ENCODE measurements at places on chromosomes 12 and 14.
A peak's percentile ranks its signal among the peaks of the same experiment; 100 is the strongest.

DNA sequence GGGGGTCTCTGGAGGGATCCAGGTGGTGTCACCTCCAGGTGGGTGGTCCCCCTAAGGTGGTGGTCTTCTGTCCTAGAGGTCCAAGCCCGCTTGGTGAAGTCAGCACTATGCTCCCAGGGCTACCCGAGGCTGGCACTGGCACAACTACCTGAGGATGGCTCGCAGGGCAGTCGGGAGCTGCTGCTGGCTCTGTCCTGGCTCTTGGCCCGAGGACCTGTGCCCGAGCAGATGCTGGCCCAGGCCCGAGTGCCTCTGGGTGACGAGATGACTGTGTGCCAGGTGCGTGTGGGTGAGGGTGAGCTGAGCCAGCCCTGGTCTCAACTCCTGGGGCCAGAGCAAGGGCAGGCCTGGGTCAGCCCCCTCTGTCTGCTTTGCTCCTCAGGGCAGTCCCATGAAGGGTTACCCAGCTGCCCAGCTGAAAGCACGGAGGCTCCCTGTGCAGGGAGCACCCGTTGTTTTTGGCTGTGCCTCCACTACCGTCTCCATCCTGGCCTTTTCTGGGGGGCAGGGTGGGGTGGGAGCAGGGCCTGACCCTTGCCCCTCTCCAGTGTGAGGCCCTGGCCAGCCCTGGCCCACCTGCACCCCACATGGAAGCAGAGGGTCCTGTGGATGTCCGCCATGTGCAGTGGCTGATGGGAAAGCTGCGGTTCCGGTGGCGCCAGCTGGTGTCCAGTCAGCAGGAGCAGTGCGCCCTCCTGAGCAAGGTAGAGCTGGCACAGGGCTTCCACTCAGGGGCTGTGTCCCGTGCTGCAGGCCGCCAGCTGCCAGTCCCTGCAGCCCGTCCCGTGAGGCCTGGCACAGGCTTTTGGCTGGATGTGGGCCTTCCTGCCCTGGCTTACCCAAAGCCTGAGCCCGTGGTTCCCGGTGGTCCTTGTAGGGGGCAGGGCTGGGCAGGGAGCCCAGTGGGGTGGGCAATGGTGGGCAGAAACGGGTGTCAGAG is 1.3 kb downstream of the TEDC1 start:
- no peak for DNase-seq

- DNase-seq, result no peak
Observed at GRCh38 chr14:39967885-39968284, 535.7 kb upstream of the FBXO33 start.

- no peak for DNase-seq
Observed at GRCh38 chr12:118607831-118608230, 231.5 kb downstream of the SUDS3 start.

DNA sequence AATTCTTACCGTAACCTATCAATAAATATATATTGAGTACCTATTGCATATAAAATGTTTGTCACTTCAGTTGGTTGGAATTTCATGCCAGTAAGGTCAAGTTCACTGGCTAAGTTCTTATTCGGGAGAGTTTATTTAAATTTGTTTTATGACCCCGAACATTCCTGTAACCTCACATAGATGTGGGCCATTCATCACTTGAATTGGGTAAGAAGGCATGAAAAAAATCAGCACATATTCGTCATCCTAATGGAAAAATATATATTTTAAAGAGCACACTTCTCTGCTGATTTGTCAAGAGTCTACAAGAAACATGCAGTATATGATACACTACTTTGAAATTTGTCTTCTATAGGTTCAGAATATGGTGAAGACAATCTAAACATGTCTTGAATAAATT is 263.4 kb downstream of the CCDC91 start:
- no peak for DNase-seq

GRCh38 chr14:33444136-33444535 is 505.5 kb downstream of the NPAS3 start:
- DNase-seq, result no peak

DNA sequence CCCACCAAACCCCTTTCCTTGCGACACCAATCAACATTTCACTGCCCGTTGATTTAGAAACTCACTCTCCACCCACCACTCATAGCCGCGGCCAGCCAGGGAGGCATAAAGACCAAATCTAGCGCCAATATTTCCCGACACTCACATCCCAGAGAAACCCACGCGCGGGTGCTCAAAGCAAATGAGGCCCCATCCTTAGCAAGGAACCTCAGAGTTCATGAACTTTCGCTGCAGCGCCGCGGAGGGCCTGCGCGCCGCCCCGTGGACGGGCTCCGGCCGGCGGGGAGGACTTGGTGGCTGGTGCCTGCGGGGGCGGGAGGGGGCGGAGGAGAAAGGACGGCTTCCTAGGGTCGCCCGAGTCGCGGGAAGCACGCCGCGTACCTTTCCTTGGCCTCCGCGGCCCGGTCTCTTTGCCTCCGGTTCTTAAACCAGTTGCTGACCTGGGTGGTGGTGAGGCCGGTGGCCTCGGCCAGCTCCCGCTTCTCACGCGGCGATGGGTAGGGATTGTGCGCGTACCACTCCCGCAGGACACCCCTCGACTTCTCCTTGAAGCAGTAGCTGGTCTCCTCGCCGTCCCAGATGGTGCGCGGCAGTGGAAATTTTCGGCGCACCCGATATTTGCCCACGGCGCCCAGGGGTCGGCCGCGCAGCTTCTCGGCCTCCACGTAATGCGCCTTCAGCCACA is 886 bp downstream of the SIX1 start:
- peak; percentile 43 for DNase-seq

DNA sequence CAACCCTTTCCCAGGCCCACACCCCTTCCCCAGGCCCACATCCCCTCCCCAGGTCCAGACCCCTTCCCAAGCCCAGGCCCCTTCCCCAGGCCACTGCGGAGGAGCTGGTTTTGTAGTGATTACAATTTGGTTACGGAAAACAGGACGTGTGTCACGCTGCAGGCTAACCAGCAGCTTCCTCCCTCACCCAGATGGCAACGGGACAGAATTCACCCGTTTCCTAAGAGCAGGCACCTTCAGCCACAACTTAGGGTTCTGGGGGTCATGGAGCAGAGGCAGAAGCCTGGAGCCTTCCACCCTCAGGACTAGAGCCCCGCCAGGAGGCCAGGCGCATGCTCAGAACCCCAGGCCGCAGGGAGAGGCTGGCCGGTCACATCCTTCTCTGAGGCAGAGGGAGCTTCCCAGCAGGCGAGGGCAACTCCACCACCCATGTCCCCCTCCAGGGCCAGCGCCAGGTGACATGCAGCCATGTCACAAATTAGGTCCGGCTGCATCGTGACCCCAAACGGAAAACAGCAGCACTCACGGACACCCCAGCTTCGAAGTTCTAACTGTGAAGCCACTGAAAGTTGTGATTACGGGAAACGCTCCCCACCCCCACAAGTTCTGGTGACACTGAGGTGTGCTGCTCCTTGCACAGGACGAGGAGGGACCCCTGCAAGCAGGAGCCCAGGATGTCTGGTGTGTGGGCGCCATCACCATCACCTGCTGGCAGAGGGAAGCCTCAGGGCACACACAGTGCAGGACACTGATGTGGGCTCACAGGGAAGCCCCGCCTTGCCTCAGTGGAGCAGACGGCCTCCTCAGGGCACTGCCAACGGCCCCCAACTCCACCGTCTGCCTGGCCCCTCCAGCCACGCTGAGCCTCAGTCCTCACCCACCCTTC is 7.7 kb downstream of the BRF1 start:
- DNase-seq, result no peak

GRCh38 chr12:83365317-83365716 is 678.6 kb downstream of the TMTC2 start:
- no peak for DNase-seq

Measured in GM20000 (cell line).